Renal pelvis (tissue), 12 donors: ENCODE measurements at places on chromosomes 4 and X.

- no peak for DNase-seq
Observed at GRCh38 chr4:101020956-101021355, 326.4 kb downstream of the PPP3CA start.

GRCh38 chr4:38562751-38563198, 101.2 kb upstream of the KLF3 start:
- DNase-seq, result no peak

DNA sequence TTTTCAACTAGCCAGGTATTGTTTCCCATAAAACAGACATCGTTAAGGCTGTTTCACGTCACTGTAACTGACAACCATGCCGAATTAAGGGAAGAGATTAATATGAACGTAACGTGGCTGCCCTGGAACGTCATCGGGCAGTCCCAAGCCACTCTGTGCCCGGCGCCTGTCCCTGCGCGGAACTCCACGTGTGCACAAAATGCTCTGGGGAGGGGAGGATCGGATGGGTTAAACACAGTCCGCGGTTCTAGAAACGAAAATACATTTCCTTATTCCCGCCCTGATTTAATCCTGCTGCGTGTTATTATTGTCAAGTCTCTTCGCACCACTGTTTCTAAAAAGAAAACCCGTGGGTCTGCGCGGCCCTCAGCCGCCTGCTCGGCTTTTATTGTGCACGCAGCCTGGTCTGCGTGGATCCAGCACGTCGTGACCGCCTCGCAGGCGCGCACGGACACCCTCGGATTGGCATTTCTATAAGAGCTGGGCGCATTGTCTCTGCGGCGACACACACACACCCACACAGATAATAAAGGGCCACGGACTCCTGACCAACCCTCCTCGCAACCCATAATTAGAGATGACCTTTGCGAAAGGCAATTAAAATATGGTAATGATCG, 69.6 kb upstream of the BCOR start:
- no peak for DNase-seq

GRCh38 chr4:6594341-6594740, 19.4 kb downstream of the MAN2B2 start:
- DNase-seq, result no peak

DNA sequence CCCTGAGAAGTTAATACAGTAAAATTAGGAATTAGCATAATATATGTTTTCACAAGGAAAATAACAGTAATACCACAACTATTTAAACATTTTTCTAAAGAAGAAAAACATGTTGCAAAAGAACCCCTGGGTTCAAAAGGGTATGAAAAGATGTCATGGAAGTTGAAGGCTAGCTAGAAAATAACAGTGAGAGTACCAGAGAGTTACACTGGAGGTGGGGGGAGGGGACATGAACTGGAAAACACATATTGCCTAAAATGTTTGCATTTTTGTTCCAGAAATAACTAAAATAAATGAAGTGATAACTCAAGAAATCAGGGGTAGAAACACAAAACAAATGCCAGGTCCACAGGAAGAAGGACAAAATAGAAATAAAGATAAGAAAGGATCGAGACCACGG, 336.6 kb upstream of the MAD2L1 start:
- no peak for DNase-seq

DNA sequence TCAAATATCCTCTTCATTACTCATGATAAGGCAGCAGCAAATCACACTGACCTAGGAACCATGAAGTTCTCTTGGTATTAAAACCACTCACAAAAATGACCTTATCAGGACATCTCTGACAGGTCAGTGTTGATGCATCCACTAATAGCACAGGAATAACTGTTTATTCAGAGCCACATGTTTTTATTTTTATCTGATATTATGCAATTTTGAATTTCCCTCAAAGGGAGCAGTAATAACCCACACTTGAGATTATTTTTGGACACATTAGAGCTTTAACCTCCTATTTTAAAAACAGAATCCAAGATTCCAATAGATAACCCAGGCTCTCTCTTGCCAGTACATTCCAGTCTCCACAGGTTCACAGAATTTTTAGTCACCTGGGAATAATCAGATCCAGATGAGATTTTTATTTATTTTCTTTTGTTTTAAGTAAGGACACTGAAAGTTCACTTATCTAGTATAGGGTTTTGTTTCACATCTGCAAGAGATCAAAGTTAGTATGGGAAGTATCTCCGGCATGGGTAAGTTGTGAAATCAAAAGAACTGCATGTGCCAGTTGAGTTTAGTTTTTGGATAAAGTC, 36.3 kb upstream of the MYOZ2 start:
- no peak for DNase-seq
